ENCODE measurements at places on chromosomes 4 and X.

GRCh38 chrX:40132751-40133150 is 35.0 kb upstream of the BCOR start:
- no peak for DNase-seq

DNA sequence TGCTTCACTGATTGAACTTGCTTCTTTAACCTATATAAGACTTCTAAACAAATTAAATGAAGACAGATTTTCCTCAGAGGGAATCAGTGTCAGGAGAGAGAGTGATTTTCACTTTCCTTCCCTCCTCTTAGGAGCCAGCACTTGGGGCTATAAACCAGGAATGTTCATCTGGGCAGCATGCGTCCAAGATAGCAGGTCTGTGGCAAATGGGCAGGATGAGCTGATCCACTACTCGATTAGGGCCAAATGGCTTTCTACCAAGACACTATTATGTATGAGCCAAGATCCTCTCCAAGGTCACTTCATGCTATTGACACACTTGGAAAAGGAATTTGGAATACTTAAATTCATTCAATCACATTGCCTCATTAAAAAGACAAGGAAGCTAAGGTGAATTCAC is 203.9 kb upstream of the GRID2 start:
- no peak for DNase-seq

- no peak for DNase-seq
Measured at GRCh38 chr4:111689214-111689613, 456.0 kb upstream of the FAM241A start.

GRCh38 chrX:110992611-110993010 is 103.4 kb upstream of the PAK3 start:
- no peak for DNase-seq

GRCh38 chr4:110201502-110201901 is 3.1 kb upstream of the ELOVL6 start:
- no peak for DNase-seq

GRCh38 chr4:88765729-88766128 is 68.1 kb upstream of the NAP1L5 start:
- no peak for DNase-seq

DNA sequence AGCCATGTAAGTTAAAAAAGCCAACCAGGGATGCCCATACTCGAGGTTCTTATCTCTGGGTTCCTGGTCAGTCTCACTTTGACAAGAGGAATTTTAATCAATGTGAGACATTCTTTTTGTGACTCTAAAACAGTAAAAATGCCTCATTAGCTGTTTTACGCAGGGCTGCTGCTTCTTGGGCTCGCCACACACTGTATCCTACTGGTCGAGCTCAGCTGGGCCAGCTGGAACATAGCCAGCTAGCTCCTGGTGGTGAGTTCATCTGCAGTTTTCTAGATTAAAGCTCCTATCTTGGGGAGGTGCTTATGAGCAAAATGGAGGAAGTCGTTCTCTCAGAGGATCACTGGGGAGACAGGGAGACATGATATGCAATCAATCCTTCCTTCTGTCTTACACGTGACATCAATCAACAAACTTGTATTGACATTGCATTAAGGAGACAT is 55.9 kb upstream of the LEF1 start:
- no peak for DNase-seq

GRCh38 chr4:79651456-79651855 is 243.4 kb upstream of the GK2 start:
- no peak for DNase-seq

GRCh38 chr4:41366911-41367517 is 110.3 kb downstream of the UCHL1 start:
- no peak for DNase-seq

DNA sequence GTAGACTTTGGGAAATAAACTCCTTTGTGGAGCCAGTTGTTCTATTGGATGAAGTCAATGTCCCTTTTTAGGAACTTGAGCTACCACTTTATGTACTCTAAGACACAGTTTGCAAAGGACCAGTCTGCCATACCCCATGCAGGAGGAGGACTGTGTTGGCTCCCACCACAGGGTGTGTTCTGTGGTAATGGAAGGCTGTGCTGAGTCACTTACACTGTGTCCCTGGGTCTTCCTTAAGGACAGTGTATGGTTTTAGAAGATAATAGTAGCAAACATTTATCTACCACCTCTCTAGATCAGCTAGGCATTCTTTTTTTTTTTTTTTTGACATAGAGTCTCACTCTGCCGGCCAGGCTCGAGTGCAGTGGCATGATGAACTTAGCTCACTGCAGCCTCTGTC is 184.0 kb upstream of the PGRMC2 start:
- DNase-seq, result no peak

DNA sequence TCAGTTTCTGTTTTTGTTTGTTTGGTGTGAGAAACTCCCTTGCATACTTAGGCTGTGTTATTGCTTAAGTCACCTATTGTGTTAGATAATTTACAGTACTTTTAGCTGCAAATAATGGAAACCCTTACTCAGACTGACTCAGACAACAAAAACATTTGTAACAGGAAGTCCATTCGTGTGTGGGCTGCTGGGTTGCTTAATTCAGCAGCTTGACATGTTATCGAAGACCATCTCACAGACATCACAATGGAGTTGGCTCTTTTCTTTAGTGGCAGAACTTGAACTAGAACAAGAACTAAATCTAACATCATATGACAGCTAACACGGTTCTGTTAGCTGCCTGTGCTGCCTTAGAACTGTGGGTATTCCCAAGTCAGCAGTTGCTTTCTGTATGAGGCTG is 9.9 kb upstream of the GABRE start:
- no peak for DNase-seq

- DNase-seq, result no peak
Measured at GRCh38 chr4:84529169-84529751, 30.2 kb upstream of the NKX6-1 start.

DNA sequence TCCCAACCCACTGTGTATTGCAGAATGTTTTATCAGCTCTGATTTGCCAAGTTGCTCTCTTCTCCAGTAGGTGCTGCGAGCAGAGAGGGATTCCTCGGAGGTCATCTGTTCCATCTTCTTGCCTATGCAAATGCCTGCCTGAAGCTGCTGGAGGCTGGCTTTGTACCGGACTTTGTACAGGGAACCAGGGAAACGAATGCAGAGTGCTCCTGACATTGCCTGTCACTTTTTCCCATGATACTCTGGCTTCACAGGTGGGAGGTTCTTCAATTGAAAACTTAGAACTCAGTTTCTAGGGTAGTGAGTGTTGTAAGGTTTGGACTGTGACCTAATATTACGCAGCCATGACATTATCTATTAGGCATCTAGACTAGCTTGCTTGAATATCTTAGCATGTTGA is 24.9 kb downstream of the AR start:
- no peak for DNase-seq

DNA sequence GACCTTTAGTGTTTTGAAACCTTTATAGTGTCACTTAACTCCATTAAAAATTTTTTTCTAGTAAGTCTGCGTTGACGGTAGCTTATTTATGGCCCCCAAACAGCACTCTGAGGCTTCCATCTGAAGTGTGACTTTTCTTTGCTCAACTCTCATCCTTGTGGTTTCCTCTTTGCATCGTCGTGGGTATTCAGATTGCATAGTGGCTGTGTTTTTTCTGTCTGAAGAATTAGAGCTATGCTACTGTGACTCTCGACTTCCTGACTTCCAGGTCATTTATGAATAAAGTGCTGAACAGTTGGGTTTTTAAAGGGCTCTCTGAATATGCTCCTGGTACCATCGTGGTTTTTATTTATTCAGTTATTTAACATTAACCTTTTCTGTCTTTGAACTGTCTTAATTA is 44.9 kb downstream of the JADE1 start:
- DNase-seq, result no peak

- DNase-seq, result no peak
Measured at GRCh38 chr4:53103481-53103880, 241.4 kb downstream of the RASL11B start.

DNA sequence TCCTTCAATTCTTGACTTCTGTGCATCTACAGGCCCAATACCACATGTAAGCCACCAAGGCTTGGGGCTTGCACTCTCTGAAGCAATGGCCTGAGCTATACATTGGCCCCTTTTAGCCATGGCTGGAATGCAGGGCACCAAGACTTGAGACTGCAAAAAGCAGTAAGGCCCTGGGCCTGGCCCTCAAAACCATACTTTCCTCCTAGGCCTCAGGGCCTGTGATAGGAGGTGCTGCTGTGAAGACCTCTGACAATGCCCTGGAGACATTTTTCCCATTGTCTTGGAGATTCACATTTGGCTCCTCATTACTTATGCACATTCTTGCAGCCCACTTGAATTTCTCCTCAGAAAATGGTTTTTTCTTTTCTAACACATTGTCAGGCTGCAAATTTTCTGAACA is 68.5 kb upstream of the FSTL5 start:
- DNase-seq, result no peak

GRCh38 chrX:29531336-29531735 is 684.0 kb upstream of the MAGEB2 start:
- no peak for DNase-seq

- DNase-seq, result no peak
Measured at GRCh38 chrX:119118780-119119395, 8.7 kb downstream of the KIAA1210 start.

- no peak for DNase-seq
Measured at GRCh38 chrX:7941390-7942042, 14.3 kb upstream of the PNPLA4 start.

- no peak for DNase-seq
Measured at GRCh38 chrX:118694638-118695037, 32.8 kb upstream of the IL13RA1 start.

DNA sequence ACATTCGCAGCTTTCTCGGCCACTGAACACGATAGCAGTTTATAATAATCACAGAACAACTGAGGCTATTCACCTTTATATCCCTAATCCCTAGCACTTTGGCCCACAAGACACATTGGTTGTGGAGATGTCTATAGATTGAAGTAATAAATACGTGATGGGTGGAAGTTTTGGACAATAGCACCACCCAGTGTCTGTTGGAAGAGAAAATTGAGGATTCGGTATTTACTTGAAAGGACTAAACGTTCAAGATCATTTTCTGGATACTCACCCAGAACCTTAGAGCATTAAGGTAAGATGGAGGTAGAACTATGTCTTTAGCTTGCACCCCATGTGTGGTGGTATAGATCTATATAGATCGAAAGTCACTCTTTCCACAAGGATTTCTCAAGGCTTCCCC is 787 bp upstream of the TMSB15A start:
- no peak for DNase-seq

DNA sequence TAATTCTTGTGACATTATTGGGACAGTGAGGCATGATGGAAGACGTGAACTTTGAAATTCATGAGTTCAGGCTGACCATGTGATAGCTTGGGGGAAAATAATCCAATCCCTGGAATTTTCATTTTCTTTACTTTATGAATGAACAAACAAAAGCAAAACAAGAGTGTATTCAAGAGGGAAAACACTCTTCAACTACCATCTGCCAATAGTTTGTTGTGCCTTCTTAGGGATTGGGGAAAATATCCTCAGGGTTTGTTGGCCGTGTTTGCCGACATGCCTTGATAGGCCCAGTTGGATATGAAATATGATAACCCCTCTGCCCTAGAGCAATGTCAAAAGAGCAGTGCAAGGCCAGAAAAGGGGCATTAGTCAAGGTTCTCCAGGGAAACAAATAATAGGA is 80.8 kb upstream of the CLNK start:
- DNase-seq, result no peak

DNA sequence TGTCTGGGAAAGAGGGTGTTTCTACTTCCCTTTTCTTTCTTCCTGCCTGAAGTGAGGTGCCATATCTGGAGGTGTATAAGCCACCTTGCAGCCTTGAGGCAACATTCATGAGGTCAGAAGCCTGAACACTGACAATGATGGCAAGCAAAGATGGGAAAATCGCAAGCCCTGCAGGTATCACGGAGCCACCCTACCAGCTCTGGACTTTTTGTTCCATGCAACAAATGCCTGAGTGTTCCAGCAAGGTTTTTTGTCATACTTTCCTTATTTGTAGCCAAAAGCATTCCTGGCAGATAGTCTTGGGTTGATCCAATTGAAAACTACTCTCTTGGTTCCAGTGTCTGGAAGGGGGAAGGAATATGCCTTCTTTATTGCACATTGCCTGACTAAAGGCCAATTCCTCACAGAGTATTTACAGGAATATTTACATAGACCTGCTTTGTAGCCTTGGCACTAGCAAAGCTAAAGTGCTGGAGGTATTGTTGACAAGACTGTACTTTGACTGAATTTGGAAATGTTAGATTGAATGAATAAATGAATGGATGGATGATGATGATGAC is 14.4 kb upstream of the SOD3 start:
- no peak for DNase-seq
